ENCODE measurements at places on chromosomes 1 and 21. TPM values are rescaled to one million over a fixed set of nuclear protein-coding genes. Genes with fewer than 3 reads are reported as not detected.

Gene GBP7
- total RNA-seq, result not detected

Gene SPRR2B
- not detected for total RNA-seq

Gene IL12RB2
- total RNA-seq, result not detected

Gene TNFRSF14
- 21.3 TPM for total RNA-seq

Gene GREM2
- not detected for total RNA-seq

Gene ADCY10
- total RNA-seq, result 0.07 TPM

Gene C4BPA
- total RNA-seq, result not detected

Gene CACNA1S
- total RNA-seq, result not detected

Gene TDRD10
- 2.9 TPM for total RNA-seq

Gene KIF14
- 30.3 TPM for total RNA-seq

Gene FAM151A
- total RNA-seq, result not detected

Gene MPL
- 0.07 TPM for total RNA-seq

Gene TRABD2B
- total RNA-seq, result not detected

Gene PGM1
- 39.6 TPM for total RNA-seq

Gene DEPDC1
- 45.5 TPM for total RNA-seq

Gene TRMT13
- total RNA-seq, result 21.7 TPM

Gene AADACL3
- total RNA-seq, result not detected

Gene KLHL21
- 31.5 TPM for total RNA-seq

Gene TMEM125
- not detected for total RNA-seq

Gene ZNF593OS
- not detected for total RNA-seq

Gene RPTN
- not detected for total RNA-seq

Gene VHLL
- total RNA-seq, result not detected

Gene PAQR6
- 0.36 TPM for total RNA-seq

Gene LCK
- 0.13 TPM for total RNA-seq

Gene CD1E
- not detected for total RNA-seq

Gene CFHR3
- not detected for total RNA-seq

Gene PLPP3
- 34.4 TPM for total RNA-seq

Gene TAF13
- total RNA-seq, result 84.2 TPM

Gene HS2ST1
- 44.2 TPM for total RNA-seq

Gene PPFIA4
- total RNA-seq, result 0.29 TPM

Gene RHOU
- total RNA-seq, result 0.53 TPM

Gene LCE1C
- total RNA-seq, result not detected

Gene SEMA4A
- 1.0 TPM for total RNA-seq

Gene NID1
- 82.3 TPM for total RNA-seq

Gene LCE2C
- total RNA-seq, result not detected

Gene FCRL6
- not detected for total RNA-seq

Gene TFF2
- not detected for total RNA-seq

Gene SKI
- 36.8 TPM for total RNA-seq

Gene LRRC8C
- 58.8 TPM for total RNA-seq

Gene SYPL2
- under 0.01 TPM for total RNA-seq

Gene SELE
- total RNA-seq, result 2.7 TPM

Gene GIPC2
- 30.9 TPM for total RNA-seq

Gene FMO5
- total RNA-seq, result 1.1 TPM

Gene OR2T35
- not detected for total RNA-seq

Gene HPDL
- total RNA-seq, result 9.7 TPM

Gene OPTC
- total RNA-seq, result not detected

Gene TCP10L
- not detected for total RNA-seq

Gene C1orf232
- total RNA-seq, result not detected

Gene CDA
- 2.0 TPM for total RNA-seq

Gene MAN1C1
- 1.1 TPM for total RNA-seq

Gene TNFRSF25
- total RNA-seq, result 15.4 TPM

Gene BNIPL
- total RNA-seq, result 0.13 TPM

Gene GJA9
- total RNA-seq, result not detected
